Spinal cord (tissue), 10 donors: ENCODE measurements at places on chromosomes 1 and 21. TPM values are rescaled to one million over a fixed set of nuclear protein-coding genes. Genes with fewer than 3 reads are reported as not detected.

- no peak for DNase-seq
These were observed 9.3 kb downstream of the HNRNPU start for GRCh38 chr1:244854865-244855578.

- no peak for DNase-seq
These were observed 161.1 kb downstream of the EDEM3 start for GRCh38 chr1:184593597-184593996.

The PLA2G2E gene
- total RNA-seq, result not detected

GRCh38 chr1:228758447-228758846 lies 23.2 kb downstream of the RHOU start:
- no peak for DNase-seq

GRCh38 chr1:80427881-80428280 lies 1372.9 kb upstream of the ADGRL2 start:
- no peak for DNase-seq

DNA sequence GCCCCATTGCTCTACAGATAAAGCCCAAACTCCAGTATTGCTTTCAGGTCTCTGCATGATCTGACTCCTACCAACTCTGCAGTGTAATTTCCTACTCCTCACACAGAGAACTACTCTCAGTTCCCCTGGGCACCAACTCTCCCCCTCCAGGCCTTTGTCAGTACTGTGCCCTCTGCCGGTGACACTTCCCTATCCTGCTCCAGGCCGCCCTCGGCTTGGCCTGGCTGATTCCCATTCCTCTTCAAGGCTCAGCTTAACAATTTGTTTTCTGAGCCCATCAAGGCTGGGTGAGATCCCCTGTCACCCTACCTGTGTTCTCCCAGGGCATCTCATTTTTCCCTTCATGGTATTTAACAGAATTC lies 2.6 kb downstream of the SLAMF8 start:
- no peak for DNase-seq

The BTBD8 gene
- total RNA-seq, result 15.4 TPM

DNA sequence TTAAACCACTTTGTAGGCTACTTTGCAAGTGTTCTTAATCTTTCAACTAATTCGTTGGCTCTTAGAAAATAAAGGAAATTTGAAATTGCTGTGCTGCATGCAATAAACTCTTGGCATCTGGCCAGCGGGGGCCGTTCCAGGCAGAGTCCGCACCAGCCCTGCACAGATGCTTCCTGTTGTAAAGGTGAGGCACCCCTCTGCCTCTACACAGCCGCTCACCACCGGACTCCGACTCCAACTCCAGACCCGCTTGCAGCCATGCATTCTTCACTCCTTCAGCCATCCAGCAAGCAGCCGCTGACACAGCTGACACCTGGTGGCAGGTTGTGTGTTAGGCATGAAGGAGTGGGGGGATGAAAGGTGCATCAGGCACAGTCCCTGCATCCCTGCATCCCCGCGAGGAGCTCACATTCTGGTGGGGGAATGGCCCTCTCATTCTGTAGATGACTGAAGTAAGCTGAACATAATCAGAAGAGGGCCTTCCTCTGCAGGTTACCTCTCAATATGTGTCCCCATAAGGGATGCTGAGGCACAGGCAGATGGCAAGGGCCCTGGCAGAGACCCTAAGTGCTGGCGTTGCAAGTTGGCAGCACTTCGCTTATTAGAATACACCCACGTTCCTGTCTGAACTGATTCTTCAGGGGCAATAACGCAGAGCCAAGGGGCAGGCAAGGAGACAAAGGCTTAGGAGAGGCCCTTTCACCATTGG lies 56.8 kb downstream of the GLIS1 start:
- peak; percentile 39 for DNase-seq

The OR2T1 gene
- not detected for total RNA-seq

- DNase-seq, result no peak
These were observed 117.9 kb downstream of the SLC30A10 start for GRCh38 chr1:219810451-219810850.

The AMPD2 gene
- total RNA-seq, result 54.3 TPM

The RXRG gene
- total RNA-seq, result 8.5 TPM

DNA sequence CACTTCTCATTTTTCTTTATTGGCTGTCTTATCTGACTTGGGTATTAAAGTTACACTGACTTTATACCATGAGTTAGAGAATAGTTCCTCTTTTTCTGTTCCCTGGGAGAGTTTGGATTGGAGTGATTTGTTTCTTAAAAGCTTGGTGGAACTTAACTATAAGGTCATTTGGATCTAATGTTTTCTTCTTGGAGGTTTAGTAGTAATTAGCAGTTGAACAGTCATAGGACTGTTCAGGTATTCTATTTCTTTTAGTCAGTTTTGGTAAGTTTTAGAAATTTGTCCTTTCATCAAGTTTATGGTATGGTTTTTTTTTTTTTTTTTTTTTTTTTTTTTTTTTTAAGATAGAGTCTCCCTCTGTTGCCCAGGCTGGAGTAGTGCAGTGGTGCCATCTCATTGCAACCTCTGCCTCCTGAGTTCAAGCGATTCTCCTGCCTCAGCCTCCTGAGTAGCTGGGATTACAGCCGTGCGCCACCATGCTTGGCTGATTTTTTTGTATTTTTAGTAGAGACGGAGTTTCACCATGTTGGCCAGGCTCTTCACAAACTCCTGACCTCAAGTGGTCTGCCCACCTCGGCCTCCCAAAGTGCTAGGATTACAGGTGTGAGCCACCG lies 6.3 kb downstream of the TTC3 start:
- DNase-seq, result no peak

DNA sequence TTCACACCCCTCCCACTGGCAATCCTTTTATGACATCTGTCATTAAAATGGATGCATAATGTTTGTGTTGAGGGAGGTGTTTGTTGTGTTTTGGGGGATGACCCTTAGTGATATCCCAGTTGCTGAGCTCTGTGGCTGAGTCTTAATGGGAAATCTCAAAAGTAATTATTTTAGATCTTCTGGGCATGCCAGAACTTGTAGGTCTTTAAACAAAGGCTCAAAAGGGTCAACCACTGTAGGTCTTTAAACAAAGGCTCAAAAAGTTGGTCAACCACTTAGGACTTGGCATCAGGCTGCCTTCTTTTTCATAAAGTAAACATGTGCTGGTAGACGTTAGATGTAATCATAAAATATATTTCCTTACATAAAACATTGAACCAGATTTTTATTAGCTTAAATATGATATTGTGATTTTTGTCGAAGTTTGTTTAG lies 78.0 kb downstream of the CDC14A start:
- no peak for DNase-seq

The DUSP23 gene
- total RNA-seq, result 30.5 TPM

The FCRL4 gene
- not detected for total RNA-seq

The LCK gene
- 0.50 TPM for total RNA-seq

The CHI3L1 gene
- total RNA-seq, result 14.2 TPM

DNA sequence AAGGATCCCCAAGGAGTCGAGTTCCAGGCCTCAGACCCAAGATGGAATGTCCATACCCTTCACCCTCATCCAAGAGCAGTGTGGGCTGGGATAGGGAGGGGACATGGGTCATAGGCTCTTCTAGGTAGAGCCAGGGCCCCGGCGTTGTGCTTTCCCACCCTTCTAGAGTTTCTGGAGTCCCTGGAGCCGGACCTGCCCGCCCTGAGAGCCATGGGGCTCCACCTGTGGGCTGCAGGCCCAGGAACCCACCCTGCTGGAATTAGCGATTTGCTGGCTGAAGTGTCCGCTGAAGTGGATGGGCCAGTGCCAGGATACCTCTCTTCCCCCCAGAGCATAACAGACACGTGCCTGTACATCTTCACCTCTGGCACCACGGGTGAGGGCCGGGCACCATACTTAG lies 1.1 kb downstream of the SLC27A3 start:
- DNase-seq, result no peak

The SELP gene
- 1.1 TPM for total RNA-seq

GRCh38 chr1:27301582-27302199 lies 20.3 kb upstream of the TMEM222 start:
- DNase-seq, result no peak

The LMO4 gene
- 173 TPM for total RNA-seq

- no peak for DNase-seq
These were observed 59.4 kb downstream of the NRIP1 start for GRCh38 chr21:15005391-15005790.

DNA sequence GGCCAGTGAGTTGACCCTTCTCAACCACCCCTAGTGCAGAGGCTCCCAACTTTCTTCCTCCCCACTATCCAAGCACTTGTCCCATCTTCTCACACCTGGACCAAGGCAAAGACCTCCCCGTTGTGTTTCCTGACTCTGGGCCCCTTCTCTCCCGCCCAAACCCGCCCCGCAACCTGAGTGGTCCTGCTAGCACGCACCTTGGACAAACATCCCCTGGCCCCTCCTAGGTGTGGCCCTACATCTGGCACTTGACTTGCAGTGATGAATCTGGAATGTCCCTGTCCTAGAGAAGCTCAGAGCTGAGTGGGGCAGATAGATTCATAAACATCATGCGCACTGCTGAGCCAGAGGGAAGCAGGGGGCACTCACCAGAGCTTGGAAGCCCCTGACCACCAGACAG lies 2.3 kb downstream of the SLC5A9 start:
- DNase-seq, result no peak

The NUF2 gene
- total RNA-seq, result 13.1 TPM

The PDZK1IP1 gene
- not detected for total RNA-seq

DNA sequence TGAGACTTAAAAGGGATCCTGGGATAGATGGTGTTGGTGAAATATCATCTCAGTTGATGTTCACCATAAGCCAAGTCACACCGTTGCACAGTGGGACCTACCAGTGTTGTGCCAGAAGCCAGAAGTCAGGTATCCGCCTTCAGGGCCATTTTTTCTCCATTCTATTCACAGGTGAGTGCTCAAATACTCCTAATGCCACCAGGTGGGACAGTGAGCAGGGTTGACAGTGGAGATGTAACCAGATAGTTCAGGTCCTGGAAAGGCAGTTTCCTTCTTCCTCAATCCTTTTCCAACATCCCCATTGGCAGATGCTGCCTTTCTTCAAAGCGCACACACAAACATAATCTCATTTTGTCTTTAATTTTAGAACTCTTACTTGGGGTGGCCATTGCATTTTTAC lies 11.6 kb downstream of the CD160 start:
- DNase-seq, result no peak

DNA sequence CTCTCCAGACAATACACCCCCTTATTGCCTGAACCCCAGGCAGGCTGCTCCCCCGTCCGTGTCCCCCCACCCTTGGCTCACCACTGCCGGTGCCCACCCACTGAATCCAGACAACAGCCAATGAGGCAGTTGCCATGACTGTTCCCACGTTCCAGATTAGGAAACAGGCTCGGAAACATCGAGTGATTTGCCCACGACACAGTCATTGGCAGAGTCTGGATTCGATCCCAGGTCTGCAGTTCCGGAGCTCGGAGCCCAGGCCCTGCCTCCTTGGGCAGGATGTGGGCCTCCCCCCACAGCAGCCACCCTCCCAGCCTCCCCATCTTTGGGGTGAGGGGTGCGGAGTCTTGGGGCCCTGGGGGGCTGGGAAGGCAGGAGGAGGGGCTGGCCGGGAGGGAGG lies 20.3 kb upstream of the CLSTN1 start:
- DNase-seq, result no peak

GRCh38 chr1:33338440-33339211 lies 17.7 kb upstream of the A3GALT2 start:
- no peak for DNase-seq

The FAM72C gene
- 0.40 TPM for total RNA-seq

GRCh38 chr1:198935306-198935921 lies 296.6 kb downstream of the PTPRC start:
- DNase-seq, result peak; percentile 87

The MAP3K21 gene
- total RNA-seq, result 6.1 TPM

- DNase-seq, result no peak
These were observed 5.2 kb downstream of the TAL1 start for GRCh38 chr1:47226839-47227215.

- no peak for DNase-seq
These were observed 1.7 kb upstream of the CTSE start for GRCh38 chr1:206025283-206025820.

GRCh38 chr1:2382621-2383361 lies 8.6 kb downstream of the MORN1 start:
- no peak for DNase-seq

DNA sequence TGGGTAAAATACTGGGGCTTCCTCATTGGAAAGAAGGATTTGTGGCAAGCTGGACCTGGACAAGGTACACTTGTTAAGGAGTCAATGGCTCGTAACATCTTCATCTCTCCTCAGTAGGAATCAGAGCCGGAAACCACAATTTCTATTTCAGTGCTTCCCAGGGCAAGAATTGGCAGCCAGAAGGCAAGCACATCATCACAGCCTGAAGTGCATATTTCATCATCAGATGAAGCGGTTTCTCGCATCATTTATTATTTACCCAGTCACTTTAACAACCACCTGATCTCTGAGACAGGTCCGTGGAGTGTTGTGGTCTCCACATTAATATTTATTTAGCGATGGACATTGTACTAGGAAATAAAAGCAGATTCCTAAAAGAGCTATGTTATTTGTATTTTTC lies 55.0 kb downstream of the KCNJ15 start:
- no peak for DNase-seq

- DNase-seq, result no peak
These were observed 60.4 kb downstream of the IL23R start for GRCh38 chr1:67226688-67227087.

The HFM1 gene
- total RNA-seq, result 9.1 TPM

The SH2D1B gene
- total RNA-seq, result 0.17 TPM

The SERPINC1 gene
- 0.55 TPM for total RNA-seq

The TFF2 gene
- total RNA-seq, result not detected

The CNR2 gene
- 0.06 TPM for total RNA-seq

DNA sequence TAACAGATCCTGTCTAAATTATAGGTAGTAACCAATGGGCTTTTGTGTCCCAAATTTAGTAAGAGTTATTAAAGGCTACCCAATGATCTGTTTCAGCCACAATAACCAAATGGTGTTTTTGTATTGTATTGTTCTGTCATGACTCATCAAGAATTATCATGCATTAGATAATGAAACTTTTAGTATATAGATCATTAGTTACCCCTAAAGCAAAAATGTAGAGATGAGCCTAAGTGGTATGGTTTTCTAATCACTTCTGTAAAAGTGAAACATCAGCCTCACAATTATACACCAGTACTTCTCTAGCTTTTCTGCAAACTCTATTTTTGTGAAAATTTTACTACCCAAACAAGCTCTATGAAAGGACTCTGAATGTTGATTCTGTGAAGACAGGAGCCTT lies 71.4 kb downstream of the LRRC7 start:
- no peak for DNase-seq

DNA sequence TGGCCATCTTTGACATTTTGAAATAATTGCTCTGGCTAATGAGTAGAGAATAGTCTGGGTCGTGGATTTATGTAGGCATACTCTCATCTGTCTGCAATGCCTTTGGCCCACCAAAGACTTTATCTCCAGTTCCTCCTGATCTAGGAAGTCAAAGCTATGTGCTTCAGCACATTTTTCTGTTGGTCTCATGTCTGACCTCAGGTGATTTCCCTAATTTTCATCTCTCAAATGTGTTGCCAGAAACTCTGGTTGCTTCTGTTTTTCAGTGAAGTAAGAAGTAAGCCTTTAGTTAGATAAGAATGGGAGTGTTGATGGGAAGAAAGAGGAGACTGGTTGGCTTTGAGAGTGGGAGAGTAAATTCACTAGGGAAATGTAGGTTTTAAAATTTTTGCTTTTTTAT lies 66.4 kb downstream of the GPR88 start:
- DNase-seq, result no peak

GRCh38 chr1:169745015-169745861 lies 11.4 kb upstream of the SELE start:
- DNase-seq, result no peak

GRCh38 chr1:218917656-218918055 lies 256.0 kb upstream of the LYPLAL1 start:
- no peak for DNase-seq

The KIF26B gene
- total RNA-seq, result 10.9 TPM

GRCh38 chr1:184101141-184101540 lies 49.6 kb downstream of the TSEN15 start:
- no peak for DNase-seq

GRCh38 chr1:114108751-114109255 lies 44.9 kb downstream of the SYT6 start:
- no peak for DNase-seq
